ENCODE measurements at places on chromosomes 2 and 18.

GRCh38 chr2:33673937-33674336 is 74.8 kb upstream of the FAM98A start:
- DNase-seq: no peak

GRCh38 chr2:160278879-160279177 is 78.8 kb upstream of the ITGB6 start:
- no peak for DNase-seq

DNA sequence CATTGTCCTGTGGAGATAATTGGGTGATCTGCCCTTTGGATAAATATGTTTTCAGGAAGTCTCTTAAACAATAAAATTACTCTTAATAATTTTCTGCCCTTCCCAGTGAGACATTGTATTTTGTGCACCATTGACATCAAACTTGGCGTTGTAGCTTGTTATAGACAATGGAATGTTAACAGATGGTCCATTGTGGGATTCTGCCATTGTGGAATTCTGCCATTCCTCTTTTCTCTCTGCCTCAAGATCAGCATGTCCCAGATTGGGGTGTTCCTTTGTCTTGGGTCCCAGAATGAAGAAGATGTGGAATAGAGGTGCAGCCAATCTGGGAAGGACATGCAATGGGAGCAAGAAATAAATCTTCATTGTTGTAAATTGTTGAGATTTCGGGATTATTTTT is 15.1 kb upstream of the LDAH start:
- DNase-seq: no peak

- no peak for DNase-seq
Measured at GRCh38 chr2:178241844-178242551, 47.7 kb downstream of the OSBPL6 start.

DNA sequence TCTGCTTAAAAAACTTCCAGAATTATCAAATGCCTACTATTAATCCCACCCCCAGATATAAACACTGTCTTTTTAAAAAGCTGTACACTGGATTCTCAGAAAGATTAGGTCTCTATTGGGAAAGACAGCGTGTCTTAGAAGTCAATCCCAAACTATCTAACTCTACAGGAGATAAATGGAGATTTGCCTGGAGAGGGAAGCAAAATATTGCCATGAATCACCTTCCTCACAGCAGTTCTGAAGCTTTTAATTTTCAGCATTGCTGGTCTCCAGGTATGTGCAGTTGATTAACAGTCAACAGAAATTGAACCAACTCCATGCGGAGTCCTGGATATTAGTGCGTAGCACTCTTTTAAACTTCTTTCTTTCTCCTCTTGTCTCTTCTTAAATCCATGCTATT is 122.2 kb downstream of the DSC3 start:
- no peak for DNase-seq

GRCh38 chr2:21910832-21911507 is 787.2 kb downstream of the TDRD15 start:
- DNase-seq: no peak
